ENCODE measurements at places on chromosomes 6 and 20. TPM values are rescaled to one million over a fixed set of nuclear protein-coding genes. Genes with fewer than 3 reads are reported as not detected.

The ADTRP gene
- 42.4 TPM for total RNA-seq

The NKX2-4 gene
- total RNA-seq: not detected

The SLC17A4 gene
- not detected for total RNA-seq

The MOG gene
- total RNA-seq: not detected

The IPCEF1 gene
- total RNA-seq: 3.2 TPM

The OR2J3 gene
- total RNA-seq: not detected

The TUBB1 gene
- total RNA-seq: not detected

The POU3F2 gene
- not detected for total RNA-seq

The PRL gene
- not detected for total RNA-seq

The HLA-DOB gene
- 1.9 TPM for total RNA-seq

The LAMA2 gene
- 43.4 TPM for total RNA-seq

GRCh38 chr6:13683038-13683437 is 28.6 kb downstream of the RANBP9 start:
- no peak for DNase-seq

DNA sequence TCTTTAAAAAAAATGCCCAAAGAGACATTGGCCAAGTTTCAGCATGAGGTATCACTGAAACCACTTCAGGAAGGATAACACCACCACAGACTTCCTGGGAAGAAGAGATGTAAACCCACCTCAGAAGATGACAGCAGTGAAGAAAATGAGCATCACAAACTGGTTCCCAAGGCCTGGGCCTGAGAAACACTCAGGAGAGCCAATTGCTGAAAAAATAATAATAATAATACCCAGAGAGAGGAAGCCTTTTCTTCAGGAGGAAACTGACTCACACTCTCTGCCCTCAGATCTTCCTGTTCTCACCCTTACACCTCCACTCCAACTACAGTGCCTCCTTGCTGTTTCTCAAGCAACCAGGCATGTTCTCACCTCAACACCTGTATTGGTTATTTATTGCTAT is 68.1 kb upstream of the MAFB start:
- no peak for DNase-seq

- DNase-seq: no peak
Observed at GRCh38 chr6:170186941-170187668, 103.8 kb downstream of the DLL1 start.

GRCh38 chr6:14857501-14857900 is 388.4 kb upstream of the JARID2 start:
- DNase-seq: no peak

DNA sequence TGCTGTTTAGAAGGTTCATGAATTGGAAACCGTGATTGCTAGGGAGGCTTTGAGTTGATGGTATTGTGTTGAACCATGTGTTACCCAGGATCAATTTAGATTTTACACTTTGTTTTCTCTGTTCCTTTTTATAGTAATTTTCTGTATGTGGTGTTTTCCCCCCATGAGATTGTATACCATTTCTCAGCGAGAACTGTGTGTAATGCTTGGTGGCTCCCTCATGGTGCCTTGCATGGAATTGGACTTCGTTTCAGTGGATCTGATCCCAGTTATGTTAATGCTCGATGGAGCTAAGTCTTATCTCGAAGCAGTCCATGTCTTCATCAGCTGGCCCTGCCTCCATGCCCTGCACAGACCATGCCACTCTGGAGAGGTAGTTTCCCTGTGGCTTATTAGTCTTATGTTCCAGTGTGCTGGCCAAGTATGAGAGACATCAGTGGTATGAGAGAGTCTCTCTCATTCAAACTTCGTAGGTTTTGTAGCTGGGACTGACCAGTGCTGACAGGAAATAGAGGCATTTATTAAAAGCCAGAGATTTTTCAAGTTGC is 18.7 kb downstream of the PTPN1 start:
- DNase-seq: no peak

DNA sequence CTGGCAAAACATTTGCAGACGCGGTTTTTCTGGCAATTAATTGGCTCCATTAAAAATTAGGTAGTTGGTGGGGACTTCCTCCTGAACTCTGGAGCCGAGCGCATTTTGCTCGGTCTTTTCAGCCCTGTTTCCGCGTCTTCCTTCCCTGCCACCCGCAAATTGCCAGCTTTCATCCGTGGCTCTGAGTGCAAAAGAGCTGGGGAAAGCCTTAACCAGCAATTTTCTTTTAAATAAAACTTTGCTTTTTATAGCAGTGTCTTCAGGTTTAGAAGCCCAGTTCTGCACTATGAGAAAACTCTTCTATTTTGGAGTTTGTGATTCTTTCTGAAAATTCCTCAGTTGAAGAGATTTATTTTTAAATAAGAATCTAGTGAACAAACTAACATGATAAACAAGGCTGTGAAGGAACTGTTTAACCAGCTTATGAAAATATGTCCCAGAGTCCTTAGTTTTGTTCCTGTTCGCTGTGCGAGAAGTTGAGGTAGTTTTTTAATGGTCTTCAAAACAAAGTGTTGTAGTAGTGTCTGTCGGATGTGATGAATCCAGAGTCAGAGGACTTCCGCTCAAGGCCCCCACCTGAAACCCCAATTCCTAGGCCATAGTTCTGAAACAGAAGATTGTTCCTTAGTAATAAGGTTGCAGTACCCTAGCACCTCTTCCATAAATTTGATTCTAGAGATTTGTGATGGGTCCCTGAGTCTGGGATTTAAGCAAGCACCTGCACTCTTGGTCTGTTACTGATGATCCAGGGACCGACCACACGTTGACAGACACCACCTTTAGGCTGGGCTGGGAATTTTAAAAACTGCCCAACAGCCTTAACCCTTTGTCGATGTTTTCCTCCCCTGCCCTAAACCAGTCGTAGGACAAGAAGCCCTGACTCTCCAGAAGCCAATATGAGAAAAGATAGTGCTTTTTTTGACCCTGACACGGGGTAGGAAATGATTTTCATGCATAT is 950 bp downstream of the KCTD20 start:
- no peak for DNase-seq

- no peak for DNase-seq
Observed at GRCh38 chr6:44149369-44150012, 9.1 kb upstream of the CAPN11 start.

- no peak for DNase-seq
Observed at GRCh38 chr20:49986049-49986448, 3.3 kb downstream of the SNAI1 start.

GRCh38 chr20:62716941-62717310 is 8.3 kb downstream of the NTSR1 start:
- DNase-seq: no peak

- DNase-seq: no peak
Observed at GRCh38 chr6:7341989-7342742, 29.2 kb upstream of the SSR1 start.

DNA sequence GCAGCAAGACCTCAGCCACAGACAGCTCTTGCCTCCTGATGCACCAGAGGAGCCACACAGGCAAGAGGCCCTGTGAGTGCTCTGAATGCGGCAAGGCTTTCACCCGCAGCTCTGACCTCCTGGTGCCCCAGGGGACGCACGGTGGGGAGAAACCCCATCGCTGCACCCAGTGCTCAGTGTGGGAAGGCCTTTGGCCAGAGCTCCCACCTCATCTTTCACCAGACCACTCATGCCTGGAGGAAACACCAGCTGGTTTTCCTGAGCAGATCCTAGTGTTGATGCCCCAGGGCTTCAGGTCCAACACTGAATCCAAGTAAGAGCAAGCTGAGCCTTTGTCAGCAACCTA is 37.0 kb upstream of the XRN2 start:
- no peak for DNase-seq

- DNase-seq: no peak
Observed at GRCh38 chr6:35067234-35067633, 73.9 kb downstream of the TCP11 start.

- no peak for DNase-seq
Observed at GRCh38 chr20:4681401-4681800, 40.3 kb upstream of the PRND start.

DNA sequence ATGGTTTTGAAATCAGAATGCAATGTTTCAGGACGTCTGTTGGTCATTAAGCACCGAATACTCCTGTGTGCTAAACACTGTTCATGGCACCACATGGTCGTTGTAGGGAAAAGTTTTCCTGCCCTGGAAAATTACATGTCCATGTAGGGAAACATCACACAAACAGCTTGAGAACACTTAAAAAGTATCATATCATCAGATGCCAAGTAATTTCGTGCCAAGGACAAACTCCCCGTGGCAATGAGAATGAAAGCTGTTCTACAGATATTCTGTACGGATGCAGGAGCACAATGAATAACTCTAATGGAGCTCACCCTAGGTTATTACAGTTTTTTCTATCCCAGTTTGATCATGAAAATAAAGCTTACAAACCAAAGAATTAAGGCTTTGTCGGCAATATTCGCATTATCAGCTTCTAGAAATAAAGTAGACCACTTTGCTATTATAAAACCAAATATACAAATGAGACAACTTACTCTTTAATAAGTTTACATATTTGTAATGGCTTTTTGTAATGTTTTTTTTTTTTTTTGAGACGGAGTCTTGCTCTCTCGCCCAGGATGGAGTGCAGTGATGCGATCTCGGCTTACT is 4.6 kb upstream of the DST start:
- no peak for DNase-seq

DNA sequence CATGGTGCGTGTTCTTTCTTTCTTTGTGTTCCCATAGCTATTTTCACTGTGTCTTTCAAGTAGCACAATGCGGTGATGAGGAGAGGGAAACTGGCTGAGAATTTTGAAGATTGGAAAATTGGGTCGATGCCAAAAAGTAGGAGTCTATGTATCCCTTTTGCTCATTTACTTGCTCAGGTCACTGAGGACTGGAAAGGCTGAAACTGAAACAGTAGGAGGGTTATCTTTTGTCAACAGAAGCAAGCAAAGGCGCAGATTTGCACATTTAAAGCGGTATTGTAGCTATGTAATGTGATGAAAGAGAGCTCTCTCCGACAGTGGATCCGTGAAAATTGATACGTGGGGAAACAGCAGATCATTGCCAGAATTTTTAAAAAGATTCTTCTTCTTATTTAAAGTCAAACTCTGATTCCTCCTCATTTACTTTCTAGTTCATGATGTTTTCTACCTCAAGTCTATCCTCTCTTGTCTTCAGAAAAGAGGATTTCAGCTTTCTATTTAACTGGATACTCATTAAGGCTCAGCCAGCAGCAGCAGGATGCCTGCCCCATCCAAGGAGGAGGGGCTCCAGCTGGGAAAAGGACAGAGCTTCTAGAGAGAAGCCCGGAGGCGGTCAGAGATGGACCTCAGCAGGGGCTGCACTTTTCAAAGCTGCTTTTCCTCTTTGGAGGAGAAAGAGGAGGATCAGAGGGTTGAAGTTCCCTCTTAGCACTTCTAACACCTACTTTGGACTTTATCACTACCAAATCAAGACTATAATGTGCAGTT is 15.9 kb upstream of the FYN start:
- DNase-seq: no peak

GRCh38 chr20:37265152-37265551 is 3.5 kb upstream of the GHRH start:
- DNase-seq: no peak

DNA sequence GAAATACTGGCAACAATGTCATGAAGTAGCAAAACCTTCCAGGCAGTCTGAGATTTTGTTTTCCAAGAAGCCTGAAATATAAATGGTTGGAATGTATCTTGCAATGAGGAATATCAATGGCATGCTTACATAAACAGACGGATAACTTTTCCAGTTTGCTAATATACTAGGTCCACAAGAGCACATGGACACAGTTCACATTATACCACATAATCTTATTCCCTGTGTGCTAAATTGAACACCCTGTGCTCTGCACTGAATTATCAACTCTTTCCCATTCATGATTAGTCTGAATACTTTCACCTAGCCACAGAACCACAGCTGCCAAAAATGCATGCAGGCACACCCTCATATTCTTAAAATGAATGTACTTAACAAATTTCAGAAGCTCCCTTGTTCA is 274.3 kb downstream of the COL12A1 start:
- DNase-seq: no peak

DNA sequence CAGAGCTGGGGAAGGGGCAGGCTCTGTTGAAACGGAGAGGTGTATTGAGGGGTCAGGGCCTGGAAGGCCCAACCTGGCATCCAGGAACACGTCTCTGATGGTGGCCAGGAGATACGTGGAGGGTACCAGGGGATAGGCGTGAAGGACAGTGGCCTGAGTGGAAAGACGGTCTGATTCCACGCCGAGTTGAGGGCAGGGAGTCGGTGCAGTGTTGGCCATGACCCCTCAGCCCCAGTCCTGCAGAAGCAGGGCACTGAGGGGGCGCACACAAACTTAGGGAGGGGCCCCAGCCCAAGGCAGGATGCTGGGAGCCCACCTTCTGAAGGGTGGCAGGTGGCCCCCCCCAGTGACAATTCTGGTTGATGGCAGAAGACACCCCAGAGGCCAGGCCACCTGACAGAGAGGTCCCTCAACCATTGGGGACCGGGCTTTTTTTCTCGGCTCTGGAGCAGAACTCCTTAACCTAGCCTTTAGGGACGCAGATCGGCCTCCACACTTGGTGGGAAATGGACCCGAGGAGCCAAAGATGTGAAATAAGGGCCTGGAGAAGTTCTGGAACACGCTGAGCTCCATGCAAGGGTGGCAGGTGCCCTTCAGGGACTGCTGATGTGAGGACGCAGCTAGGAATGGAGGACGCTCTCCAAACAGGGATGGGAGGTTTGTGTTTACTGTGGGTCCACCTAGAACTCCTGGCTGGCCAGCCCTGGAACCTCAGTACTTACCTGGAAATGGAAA is 91.0 kb downstream of the TMEM242 start:
- DNase-seq: no peak

GRCh38 chr6:110509617-110510241 is 33.3 kb upstream of the SLC22A16 start:
- DNase-seq: peak; percentile 53

DNA sequence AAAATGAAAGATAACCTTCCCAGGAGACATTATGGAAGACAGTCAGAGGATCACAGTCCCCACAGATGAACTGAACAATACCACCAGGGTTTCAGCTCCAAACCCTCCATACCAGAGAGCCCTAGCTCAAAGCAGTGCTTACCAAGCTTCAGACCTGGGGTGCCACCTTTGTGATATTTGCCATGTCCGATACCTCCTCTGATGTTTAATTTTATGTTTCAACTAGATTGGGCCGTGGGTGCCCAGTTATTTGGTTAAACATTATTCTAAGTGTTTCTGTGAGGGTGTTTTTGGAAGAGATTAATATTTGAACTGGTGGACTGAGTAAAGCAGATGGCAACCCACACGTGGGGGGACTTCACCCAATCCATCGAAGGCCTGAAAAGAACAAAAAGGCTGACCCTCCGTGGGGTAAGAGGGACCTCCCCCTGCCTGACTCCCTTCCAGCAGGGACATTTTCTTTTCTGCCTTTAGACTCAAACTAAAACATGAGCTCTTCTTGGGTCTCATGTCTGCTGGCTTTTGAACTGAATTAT is 11.8 kb downstream of the SCML4 start:
- DNase-seq: no peak

Measured in ureter (tissue), 1 donor.